Stimulated activated CD4-positive, alpha-beta T cell treated with anti-CD3 and anti-CD28 coated beads, Interleukin-12 subunit alpha, Interleukin-12 subunit beta, amount 100 ng/mL, for 24 hours (primary cell): ENCODE measurements at places on chromosomes 2 and 18.

DNA sequence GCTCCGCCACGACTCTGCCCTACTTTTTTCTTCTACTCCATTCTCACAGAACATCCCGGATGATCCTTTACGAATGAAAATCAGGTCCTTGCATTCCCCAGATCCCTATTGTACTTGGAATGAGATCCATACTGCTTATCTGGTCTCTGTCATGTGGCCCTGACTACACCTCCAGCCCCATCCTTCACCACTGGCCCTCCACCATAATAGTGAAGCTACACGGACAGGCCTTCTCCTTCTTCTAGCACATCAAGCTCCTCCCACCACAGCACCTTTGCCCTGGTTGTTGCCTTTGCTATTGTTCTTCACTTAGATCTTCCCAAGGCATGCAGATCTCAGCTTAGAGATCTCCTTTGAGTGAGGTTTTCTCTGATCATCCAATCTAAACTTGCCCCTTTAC is 20.1 kb upstream of the RMDN2 start:
- no peak for DNase-seq

- DNase-seq: no peak
Observed at GRCh38 chr2:199458806-199459285, 1.1 kb upstream of the SATB2 start.

GRCh38 chr18:41940506-41941215 is 14.4 kb upstream of the PIK3C3 start:
- DNase-seq: no peak

- DNase-seq: no peak
Observed at GRCh38 chr2:205103699-205104098, 558.4 kb downstream of the PARD3B start.

DNA sequence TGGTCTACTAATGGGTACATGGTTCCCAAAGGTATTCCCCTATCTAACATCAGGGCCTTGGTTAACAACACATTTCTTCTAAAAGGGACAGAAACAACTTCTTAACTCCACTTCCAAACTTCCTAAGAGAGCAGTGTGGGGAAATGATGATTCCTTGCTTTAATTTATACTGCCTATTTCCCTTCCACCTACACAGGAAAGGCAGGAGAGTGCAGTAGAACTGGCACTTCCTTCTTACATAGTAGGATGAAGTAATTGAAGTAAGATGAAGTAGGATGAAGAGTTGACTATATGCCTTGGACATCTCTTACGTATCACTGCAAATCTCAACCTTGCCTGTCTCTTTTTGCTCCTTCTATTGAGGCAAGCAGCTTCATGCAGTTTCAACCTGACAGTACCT is 54.7 kb downstream of the CD28 start:
- DNase-seq: no peak

GRCh38 chr2:233627331-233628025 is 8.8 kb upstream of the UGT1A10 start:
- no peak for DNase-seq

DNA sequence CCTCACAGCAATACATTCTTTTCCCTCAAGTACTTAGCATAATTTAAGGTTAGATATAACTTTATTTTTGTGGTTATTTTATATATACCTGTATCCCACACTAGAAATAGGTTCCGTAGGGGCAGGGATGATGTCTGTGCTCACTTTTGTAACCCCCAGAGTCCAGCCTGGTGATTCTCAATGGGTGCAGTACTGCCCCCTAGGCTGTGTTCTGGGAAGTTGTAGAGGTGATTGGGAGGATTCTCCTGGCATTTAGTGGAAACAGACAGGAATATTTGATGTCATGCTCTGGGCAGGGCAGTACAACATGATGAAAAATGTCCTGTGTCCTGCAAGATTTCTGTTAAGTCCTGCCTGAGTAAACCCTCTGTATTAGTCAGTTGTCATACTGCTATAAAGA is 333.3 kb downstream of the PLCL1 start:
- DNase-seq: no peak

DNA sequence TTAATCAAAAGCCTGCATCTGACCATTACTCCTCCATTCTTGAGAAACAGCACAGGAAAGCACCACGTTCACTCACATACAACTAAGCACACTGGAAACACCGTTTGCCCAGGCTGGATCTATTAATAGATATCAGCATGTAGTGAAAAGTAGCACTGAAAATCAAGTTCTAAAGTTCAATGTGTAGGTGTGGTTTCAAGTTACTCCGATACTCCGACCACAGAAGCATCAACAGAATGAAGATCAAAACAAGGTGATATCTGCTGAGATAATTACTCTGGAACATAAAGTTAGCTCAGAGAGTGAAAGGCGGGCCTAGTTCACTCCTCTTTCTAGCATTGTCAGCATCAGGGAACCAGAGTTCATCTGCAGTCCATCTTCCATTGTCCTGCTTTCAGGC is 1367.4 kb upstream of the ACVR2A start:
- DNase-seq: no peak

DNA sequence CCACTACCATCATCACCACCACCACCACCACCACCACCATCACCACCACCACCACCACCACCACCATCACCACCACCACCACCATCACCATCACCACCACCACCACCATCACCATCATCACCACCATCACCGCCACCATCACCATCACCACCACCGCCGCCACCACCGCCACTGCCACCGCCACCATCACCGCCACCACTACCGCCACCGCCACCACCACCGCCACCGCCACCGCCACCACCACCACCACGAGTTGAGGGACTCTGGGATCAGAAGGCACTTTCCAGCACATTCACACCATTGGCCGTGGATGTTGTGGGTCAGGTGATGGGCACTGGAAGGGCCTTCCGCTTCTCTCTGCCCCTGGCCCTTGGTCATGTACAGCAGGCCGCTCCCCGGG is 48.8 kb downstream of the ODC1 start:
- no peak for DNase-seq

DNA sequence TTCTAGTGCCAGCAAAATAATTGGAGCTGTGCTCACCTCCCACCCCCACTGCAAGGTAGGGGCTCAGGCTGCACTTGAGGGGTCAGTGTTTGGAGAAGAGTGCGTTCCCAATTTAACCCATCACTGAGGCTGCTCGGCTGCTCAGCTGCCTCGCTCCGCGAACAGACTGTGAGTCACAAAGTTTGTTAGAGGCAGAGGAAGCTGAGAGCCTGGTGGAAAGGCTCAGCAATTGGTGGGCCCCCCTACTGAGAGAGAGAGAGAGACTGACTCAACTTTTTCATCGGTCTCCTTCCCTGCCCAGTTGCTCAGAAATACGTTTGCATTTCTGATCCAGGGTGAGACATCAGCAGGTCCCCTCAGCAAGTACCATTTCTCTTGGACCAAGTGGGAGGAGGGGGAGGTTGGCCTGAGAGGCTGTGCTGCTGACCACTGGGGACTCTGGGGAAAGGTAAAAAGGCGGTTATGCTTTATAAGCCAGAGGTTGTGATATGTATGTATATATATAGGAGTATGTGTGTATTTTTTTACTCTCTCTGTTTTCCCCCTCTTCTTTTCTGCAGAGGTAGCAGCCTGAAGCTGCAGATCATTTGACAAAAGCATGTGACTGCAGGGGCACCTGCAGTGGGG is 1.5 kb downstream of the EFR3B start:
- peak; percentile 52 for DNase-seq

DNA sequence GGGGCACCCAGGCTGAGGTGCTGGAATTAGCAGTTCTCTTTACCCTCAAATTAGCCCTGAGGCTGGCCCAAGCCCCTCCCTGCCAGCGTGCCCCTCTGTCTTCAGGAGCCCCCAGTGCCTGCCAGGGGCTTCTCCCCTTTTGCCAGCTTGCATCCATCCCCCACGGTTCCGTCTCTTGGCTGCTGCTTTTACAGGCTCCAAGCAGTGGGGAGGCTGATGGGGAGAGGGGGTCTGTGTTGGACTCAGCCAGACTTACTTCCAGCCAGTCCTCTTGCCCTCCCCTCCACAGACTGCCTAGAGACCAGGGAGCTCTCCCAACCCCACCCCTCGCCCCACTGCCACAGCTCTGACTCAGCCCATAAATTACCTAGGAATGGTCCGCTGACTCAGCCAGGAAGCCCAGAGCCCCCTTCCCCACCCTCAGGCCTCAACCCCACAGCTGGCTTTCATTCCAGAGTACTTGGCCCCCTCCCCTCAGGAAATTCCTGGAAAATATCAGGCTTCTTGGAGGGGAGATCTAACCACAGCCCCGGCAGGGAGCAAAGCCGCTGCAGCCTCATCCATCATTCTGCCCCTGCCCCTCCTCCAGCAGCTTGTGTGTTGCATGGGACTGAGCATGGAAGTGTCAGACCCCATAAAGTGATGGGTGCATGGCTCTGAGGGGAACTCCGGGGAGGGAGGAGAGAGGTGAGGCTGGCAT is 184.6 kb downstream of the ZFP36L2 start:
- no peak for DNase-seq

- no peak for DNase-seq
Observed at GRCh38 chr2:121251497-121251896, 33.5 kb downstream of the TFCP2L1 start.

DNA sequence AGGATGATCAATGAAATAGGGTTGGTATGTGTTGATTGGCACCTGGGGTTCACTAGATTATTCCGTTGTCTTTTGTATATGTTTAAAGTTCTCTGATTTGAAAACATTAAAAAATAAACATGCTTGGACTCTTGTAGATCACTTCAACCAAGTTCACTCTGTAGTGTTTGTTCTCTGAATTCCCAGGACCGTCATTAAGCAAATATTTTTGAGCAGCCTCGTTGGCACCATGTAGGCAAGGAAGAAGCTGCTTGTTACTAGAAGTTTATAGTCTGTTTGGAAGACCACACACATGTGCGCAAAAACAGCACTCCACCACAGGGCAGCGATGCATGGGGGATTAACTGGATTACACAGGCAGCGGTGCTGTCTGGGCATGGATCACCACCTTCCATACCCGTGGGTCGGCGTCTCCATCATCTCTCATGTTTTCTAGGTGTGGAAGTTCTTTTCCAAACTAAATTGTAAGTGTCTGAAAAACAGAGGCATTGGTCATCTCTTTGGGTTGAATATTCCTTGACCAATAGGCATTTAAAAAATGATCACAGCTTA is 212.2 kb downstream of the FHOD3 start:
- DNase-seq: no peak
